ENCODE measurements at places on chromosomes 4 and X. TPM values are rescaled to one million over a fixed set of nuclear protein-coding genes. Genes with fewer than 3 reads are reported as not detected.

The PRSS48 gene
- total RNA-seq, result not detected

The ACSL4 gene
- 62.2 TPM for total RNA-seq

DNA sequence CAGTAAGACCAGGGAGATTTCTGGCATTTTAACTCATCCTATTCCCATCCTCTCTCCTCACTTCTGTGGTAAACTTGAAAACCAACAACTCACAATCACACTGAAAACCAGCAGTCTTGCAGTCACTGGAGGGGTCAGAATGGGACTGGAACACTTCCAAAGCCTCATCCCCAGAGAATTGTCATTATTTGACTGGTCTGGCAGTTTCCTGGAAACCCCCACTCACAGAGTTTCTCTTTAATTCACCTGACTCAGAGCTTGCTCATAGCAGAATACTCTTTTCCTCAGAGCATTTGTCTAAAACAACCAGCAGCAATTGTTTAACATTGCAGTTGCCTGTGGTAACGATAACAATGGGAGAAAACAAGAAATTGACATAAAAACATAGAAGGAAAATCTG is 7.3 kb upstream of the RAB9B start:
- DNase-seq, result no peak

DNA sequence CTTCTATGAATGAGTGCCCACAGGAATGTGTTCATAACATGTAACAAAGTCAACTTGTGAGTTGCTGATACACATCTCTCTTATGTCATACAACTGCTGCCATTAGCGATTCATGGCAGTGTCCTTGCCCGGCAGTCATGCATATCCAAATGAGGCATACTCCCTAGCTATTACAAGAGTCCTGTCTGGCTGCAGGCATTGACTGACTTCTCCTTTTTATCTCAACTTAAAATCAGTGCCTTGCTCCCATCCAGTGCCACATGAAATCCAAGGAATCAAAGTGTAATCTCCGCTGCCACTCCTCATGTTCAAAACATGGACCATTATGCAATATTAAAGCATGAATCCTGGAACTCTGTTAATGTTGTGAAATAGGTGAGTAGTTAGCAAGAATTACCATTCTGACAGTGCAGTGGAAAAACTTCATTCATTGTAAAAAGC is 348.9 kb upstream of the FTHL17 start:
- no peak for DNase-seq

GRCh38 chr4:98661371-98662054 is 3.1 kb upstream of the TSPAN5 start:
- no peak for DNase-seq

GRCh38 chr4:14294611-14295010 is 667.1 kb upstream of the BOD1L1 start:
- DNase-seq, result no peak

DNA sequence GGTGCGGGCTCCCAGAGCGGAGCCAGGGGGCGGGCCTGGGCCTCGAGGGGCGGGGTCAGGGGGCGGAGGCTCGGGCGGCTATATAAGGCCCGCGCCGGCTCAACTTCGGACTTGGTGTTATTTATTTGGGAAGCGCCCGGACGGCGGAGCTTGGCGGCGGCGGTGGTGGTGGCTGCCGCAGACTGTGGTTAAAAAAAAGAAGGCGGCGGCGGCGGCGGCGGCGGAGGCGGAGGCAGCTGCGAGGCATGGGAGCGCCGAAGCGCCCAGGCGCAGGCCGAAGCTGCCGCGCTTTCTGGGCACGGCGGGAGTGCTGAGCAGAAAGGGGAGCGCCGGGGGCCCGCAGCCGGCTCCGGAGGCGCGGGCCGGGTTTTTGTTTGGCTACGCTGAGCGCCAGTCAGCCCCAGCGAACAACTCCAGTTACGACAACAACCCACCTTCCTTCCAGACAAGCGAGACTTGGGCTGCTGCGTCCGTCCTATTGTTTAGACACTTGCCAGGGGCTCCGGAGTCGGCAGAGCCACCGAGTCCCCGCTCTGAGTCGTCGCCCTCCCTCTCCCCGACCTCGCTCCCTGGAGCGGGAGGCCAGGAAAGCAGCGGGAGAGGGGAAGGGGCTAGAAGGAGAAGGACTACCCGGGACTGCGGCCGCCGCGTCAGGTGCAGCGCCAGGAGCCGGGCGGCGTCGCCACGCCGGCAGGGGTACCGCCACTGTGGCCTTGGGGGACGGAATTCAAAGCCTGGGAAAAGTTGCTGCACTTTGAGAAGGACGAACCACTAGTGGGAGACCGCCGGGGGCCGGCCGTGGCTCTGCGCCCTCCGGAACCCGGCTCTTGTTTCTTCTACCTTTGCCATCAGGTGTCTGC is at the start of gene SLIT2:
Gene SLIT2, plus strand, starts transcription at position 110 of the 860 bp plus-strand sequence. CDS start 1,911 bp downstream, outside the sequence.
- no peak for DNase-seq

GRCh38 chrX:69618803-69619202 is 2.9 kb downstream of the EDA start:
- DNase-seq, result no peak

DNA sequence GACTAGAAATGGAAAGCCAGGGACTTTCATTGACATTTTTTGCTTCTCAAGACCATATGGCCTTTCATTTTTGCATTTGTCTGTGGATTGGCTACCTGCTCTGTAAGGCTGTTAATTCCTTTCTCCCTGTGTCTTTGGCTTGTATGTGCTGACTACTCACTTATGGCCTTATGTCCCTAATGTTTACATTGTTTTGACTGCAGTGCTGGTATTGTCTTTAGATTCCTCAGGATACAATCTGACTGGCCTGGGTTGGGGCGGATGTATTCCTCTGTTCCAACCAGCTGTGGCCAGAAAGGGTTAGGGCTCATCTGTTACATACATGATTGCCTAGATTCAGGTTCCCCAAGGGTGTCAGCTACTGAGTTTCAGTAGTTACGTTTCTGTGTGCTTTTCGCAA is 108.1 kb downstream of the RAPGEF2 start:
- no peak for DNase-seq

GRCh38 chr4:147938496-147938895 is 206.6 kb downstream of the ARHGAP10 start:
- DNase-seq, result no peak

GRCh38 chrX:71170660-71171059 is 26.0 kb downstream of the NLGN3 start:
- DNase-seq, result no peak

GRCh38 chr4:24793219-24794005 is 2.0 kb upstream of the SOD3 start:
- no peak for DNase-seq

DNA sequence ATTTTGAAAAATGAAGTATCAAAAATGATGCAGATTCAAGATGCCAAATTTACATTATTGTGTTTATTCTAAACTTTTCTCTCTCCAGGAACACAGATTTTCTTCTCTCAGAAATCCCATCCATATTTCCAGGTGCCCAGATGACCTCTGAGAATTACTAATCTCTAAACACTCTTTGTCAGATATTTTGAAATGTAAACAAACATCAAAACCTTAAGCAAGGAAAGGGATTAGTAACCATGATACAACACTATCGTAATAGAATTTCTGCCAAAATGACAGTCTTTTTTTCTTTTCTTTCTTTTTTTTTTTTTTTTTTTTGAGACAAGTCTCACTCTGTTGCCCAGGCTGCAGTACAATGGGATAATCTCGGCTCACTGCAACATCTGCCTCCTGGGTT is 76.7 kb downstream of the PDS5A start:
- no peak for DNase-seq
